ENCODE measurements at places on chromosomes 3 and 15. TPM values are rescaled to one million over a fixed set of nuclear protein-coding genes. Genes with fewer than 3 reads are reported as not detected.

DNA sequence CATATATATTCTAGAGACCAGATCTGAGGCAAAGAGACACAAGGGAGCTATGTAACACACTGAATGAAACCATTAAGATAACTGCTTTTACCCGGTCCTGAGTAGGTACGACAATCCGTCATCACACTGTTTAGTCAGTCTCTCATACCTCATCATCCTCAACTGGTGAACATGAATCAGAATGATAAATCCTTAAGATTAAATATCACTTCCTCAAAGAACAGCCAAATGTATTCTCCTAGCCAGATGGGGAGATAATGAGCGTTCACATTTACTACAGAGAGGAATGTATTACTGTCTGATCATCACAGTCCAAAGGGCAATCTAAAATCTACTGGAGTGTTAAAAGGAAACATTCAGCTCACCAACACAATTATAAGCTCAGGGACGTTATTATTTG lies 319.4 kb upstream of the STAC start:
- DNase-seq, result no peak

- DNase-seq, result no peak
Observed at GRCh38 chr15:51327081-51327480, 11.3 kb downstream of the CYP19A1 start.

- DNase-seq, result no peak
Observed at GRCh38 chr3:27281671-27282150, 87.5 kb downstream of the NEK10 start.

DNA sequence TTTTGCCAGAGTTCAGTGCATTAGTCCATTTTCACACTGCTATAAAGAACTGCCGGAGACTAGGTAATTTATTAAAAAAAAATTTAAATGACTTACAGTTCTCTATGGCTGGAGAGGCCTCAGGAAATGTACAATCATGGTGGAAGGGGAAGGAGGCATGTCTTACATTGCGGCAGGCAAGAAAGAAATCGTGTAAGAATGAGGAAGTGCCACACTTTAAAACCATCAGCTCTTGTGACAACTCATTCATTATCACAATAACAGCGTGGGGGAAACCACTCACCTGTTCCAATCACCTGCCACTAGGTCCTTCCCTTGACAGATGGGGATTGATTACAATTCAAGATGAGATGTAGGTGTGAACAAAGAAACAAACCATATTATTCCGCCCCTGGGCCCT lies 1361.4 kb downstream of the NSUN3 start:
- DNase-seq, result no peak

- DNase-seq, result no peak
Observed at GRCh38 chr3:184944241-184944640, 132.3 kb downstream of the VPS8 start.

GRCh38 chr15:45340429-45340828 lies 37.9 kb downstream of the GATM start:
- DNase-seq, result no peak

DNA sequence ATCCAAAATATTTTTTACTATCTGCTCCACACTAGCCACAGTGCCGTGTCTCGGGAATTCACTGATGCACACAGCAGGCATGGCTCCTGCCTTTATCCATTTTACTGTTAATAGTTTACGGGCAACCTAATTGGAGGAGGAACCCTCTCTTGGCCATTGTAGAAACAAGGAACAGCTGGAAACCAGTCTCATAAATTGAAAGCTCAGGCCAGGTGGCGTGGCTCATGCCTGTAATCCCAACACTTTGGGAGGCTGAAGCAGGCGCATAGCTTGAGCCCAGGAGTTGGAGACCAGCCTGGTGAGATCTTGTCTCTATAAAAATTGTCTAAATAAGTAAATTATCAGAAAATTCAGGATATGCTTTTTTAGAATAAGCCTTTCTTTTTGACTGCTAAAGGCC lies 39.0 kb downstream of the IL5RA start:
- DNase-seq, result peak; percentile 61

BNC1 gene
- total RNA-seq, result 2.8 TPM

All from tongue (tissue), 3 donors.